Stimulated activated naive CD8-positive, alpha-beta T cell treated with anti-CD3 and anti-CD28 coated beads, Interleukin-15, Interleukin-2, amounts not matched to agents 100 U/mL and 50 U/mL, for 24 hours (primary cell): ENCODE measurements at places on chromosomes 4 and X.

DNA sequence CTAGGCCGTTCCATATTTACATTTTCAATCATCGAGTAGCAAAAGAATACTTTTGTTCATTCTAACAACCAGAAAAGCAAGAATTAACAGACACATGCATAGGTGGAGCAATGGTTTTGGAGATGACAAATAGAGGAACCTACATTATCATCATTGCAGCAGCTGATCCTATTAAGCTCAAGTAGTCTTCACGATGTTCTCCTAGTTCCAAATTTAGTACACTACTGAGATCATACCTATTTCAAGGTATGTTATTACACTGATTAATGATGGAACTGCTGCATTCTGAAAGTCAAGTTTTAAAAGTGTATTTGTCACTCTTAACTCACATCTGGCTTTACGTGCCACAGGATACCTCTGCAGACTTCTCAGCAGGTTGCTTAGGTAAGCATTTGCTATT is 87.4 kb downstream of the ADGRA3 start:
- DNase-seq, result no peak

GRCh38 chr4:23278845-23279244 is 586.1 kb downstream of the GBA3 start:
- no peak for DNase-seq

GRCh38 chr4:38243388-38244053 is 283.3 kb downstream of the PTTG2 start:
- DNase-seq, result no peak

- no peak for DNase-seq
Measured at GRCh38 chrX:136916827-136917226, 36.3 kb upstream of the RBMX start.
